Stimulated activated CD4-positive, alpha-beta T cell treated with anti-CD3 and anti-CD28 coated beads, TNF-alpha, amount 100 ng/mL, for 4 hours (primary cell): ENCODE measurements at places on chromosomes 1 and 21.

- DNase-seq: no peak
These were observed 24.2 kb downstream of the ZBTB18 start for GRCh38 chr1:244075247-244075722.

DNA sequence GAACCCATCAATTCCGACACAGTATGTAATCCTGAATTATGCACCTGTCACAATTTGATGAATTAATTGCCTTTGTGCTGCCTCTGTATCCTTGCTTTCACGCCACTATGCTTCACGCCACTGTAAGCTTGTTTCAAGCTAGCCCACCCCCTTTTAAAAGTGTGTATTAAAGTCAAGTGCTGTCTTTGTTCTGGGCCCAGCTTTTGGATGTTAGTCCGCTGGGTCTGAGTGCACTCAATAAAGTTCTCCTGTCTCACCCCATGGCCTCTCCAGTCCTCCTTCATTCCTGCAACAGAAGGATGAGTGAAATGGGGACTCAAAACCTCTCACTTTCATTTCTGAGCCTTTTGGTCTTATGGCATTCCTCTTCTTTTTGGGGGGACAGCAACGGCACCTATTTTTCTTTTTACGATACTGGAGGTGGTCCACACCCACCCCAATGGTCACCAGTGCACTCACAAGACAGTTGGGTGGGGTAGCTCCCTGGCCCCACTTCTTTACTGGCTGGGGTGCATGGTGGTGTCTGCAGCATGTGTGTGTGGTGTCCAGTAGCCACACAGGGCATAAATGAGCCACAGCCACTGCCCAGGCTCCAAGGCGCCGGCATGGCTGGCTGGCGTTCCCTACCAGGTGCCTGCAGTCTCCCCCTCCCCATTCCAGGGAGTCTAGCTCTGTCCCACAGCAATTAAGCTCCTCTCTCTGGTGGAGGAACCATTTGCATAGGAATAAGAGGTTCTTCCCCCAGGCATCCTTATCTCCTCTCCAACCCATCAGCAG, 1.8 kb downstream of the THEM4 start:
- DNase-seq: no peak

GRCh38 chr1:56533621-56534020, 45.7 kb downstream of the PLPP3 start:
- DNase-seq: no peak

DNA sequence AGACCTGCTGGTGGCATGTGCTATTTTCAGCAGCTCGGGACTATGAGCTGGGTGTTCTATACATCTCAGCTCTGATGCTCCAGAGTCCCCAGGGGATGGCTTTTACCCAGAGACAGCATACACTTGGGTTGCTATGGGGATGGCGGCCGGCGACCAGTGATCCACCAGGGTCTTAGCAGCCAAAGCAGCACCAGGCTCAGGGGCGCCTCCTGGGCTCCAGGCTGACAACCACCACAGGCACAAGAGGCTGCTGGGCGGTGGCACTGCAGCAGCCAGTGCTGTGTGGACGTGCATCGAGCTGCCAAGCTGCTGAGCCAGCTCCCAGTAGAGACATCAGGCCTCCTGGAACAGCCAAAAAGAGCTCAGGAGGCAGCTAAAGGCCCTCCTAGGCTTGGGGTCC, 37.6 kb upstream of the CLSTN1 start:
- DNase-seq: no peak

- no peak for DNase-seq
These were observed 104.5 kb upstream of the FMN2 start for GRCh38 chr1:239987103-239987745.
